ENCODE measurements at places on chromosomes 5 and 9.
A peak's percentile ranks its signal among the peaks of the same experiment; 100 is the strongest.

DNA sequence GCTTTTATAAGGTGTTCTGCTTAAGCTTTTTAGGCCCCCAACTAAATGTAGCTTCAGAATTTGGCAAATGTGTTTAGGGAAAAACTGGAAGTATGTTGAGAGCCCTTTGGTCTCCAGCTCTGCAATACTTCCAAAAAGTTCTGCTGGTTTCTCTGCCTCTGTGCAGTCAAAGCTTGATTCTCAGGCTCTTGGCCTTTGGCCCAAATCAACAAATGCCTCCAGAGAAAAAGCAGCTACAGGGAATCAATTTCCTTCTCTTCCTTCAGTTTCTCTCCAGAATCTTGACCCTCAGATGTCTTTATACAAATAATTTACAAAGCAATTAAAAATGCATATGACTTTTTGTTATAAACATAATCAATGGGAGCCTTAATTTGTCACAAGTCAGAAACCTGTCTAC is 235.7 kb downstream of the COMMD10 start:
- DNase-seq = no peak

DNA sequence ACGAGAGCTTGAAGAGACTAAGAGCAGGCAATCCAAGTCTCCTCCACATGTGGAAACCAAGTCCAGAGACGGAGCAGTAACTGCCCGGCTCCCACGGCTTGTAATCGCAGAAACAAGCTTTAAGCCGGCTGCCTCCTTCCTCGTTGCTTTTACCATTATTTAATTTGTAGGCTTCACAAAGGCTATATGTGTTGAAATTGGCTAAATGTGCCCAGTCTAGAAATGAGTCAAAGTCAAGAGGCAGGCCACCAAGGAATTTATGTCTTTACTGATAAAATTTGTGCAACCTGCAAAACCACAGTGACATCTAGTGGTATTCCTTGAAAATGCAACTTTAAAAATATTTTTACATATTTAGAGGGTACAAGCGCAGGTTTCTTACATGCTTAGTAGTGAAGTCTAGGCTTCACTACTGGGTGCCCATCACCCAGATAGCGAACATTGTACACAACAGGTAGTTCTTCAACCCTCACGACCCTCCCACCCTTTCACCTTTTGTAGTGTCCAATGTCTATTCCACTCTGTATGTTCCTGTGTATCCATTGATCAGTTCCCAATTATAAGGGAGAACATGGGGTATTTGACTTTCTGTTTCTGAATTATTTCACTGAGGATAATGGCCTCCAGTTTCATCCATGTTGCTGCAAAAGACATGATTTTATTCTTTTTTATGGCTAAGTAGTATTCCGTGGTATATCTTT is 33.5 kb upstream of the EBF1 start:
- DNase-seq = peak; percentile 15

- DNase-seq = no peak
These were observed 11.1 kb upstream of the MLANA start for GRCh38 chr9:5879419-5880181.

DNA sequence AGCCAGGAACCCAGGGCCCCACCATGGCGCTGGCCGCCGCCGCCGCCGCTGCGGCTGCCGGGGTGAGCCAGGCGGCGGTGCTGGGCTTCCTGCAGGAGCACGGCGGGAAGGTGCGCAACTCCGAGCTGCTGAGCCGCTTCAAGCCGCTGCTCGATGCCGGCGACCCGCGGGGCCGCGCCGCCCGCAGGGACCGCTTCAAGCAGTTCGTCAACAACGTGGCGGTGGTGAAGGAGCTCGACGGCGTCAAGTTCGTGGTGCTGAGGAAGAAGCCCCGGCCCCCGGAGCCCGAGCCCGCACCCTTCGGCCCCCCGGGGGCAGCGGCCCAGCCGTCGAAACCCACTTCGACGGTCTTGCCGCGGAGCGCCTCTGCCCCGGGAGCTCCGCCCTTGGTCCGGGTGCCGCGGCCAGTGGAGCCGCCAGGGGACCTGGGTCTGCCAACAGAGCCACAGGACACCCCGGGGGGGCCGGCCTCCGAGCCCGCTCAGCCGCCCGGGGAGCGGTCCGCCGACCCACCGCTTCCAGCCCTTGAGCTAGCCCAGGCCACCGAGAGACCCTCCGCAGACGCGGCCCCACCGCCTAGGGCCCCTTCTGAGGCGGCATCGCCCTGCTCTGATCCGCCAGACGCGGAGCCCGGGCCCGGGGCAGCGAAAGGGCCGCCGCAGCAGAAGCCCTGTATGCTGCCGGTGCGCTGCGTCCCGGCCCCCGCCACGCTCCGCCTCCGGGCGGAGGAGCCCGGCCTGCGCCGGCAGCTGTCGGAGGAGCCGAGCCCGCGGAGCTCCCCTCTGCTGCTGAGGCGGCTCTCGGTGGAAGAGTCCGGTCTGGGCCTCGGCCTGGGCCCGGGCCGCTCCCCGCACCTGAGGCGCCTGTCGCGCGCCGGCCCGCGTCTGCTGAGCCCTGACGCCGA is 749 bp downstream of the SOWAHA start:
- DNase-seq = no peak

DNA sequence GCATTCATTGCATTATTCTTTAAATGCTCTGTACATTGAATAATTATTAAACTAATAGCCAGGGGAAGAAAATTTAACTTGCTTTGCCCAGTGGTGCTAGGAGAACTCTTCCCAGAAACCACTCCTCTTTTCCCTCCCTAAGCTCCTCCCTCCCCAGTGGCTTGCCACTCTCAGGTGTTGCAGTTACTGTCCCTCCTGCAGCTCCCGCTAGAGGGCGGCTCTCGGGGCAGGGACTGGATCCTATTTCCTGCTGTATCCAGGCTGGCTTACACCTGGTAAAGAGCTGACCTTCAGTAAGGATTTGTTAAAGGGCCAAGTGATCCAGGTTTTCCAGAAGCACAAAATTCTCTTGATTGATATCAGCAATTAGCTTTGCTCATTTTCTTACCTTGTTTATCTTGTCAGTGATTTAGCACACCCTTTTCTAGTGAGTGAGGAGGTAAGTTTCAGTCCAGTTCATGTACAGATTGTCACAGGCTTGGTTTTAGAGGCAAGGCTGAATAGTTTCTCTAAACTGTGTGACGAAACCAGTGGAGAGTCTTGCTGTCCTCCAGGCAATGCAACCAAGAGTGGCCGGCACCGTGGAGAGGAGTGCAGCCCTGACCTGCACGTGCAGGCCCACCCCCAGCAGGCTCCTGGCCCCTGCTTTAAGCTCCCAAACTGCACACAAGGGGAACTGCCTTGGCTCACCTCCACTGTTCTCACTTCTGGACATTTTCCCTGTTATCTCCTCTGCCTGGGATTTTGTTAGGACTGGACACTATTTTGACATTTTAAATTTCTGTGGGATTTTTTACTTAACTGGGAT is 423.8 kb downstream of the SPOCK1 start:
- peak; percentile 19 for DNase-seq

DNA sequence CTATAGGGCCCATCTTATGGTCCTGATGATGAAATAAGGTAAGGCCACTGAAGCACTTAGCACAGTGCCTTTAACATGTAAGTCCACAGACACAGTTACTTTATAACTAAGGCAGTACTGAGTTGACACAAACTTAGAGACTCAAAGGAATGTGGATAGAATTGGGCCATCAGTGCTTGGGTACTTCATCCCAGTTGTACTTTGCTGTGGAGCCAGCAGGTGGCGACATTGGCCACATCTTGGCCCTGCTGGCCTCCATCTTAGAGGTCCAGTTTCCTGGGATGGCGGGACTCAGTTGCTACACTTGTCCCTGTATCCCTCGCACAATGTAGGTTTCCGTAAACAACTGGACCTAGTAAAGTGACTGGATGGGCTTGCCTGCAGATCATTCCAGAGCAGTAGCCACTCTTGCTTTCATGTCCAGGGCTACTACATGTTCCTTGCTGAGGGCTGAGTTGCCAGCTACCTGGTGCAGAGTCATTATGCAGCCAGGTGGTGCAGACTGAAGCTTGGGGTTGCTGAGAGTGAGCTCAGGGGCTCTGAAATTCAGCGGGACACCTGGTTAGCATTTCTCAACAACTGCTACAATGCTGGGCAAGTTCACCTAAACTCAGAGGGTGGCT is 10.6 kb downstream of the MTAP start:
- no peak for DNase-seq

GRCh38 chr9:133113949-133114885 is 6.8 kb downstream of the RALGDS start:
- DNase-seq = peak; percentile 41

DNA sequence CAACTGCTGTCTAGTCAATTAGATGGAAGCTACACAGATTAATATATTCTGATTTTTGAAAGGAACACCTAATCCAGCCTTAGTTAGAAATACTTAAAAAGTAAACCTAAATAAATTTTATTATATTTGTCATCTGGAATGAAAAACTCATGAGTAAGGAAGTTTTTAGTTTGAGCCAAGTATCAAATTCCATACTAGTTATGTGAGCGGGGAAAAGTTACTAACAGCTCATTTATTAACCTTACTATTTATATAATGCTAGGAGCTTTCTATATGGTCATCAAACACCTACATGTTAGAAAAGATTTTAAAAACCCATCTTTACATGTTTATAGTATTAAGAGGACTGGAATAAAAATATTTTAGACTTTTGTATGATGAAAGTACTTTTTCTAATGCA is 41.6 kb upstream of the POU5F2 start:
- DNase-seq = no peak

DNA sequence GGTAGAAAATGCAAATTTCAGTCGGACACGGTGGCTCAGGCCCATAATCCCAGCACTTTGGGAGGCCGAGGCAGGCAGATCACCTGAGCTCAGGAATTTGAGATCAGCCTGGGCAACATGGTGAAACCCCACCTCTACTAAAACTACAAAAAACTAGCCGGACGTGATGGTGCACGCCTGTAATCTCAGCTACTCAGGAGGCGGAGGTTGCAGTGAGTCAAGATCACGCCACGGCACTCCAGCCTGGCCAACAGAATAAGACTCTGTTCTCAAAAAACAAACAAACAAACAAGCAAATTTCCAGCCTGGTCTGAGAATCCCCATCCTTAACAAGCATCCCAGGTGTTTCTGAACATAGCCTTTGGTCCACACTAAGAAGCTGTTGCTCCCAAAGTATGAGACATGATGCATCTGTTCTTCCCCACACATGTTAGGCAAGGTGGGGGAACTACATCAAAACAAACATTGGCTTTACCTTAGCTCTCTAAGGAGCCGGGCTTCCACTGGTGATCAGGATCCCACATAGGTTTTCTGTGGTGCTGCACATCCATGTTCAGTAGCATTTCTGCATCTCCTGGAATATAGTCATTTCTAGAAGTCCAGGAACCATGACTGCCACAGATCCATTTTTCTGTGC is 92.5 kb upstream of the DMRT1 start:
- no peak for DNase-seq

- no peak for DNase-seq
These were observed 629.8 kb downstream of the EFNA5 start for GRCh38 chr5:107040907-107041306.

DNA sequence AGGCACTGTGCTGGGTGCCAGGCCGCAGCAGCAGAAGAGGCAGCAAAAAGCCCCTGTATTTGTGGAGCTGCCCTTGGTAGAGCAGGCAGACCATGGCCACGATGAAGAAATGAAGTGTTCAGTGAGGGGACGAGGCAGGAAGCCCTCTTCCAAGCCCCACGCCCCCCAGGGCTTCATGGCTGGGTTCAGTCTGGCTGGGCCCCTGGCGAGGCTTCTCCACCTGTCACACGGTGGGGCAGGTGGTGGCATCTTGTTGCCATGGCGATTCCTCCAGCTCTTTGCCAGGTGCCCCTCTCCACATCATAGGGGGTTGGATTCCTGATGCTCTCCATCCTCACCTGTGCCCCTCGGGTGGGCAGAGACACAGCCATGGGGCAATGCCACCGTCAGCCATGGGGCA is 21.5 kb downstream of the ADGRD2 start:
- no peak for DNase-seq

DNA sequence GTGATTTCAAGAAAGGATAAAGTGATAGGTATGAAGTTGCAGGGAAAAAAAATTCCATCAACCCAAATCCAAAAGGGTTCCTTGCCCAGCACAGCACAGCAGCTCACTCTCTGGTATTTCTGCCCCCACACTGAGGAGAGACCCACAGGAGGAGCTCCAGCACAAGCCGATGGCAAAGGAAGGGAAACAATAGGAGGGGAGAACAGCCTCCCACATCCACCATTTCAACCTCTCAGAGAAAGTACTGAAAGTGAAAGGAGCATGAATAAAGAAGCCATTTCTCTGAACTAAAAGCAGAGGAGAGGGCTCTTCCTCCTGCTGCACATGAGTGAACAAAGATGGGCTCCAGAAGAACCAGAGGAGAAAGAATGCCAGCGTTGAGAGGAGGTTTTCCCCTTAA is 54.9 kb upstream of the ZSWIM6 start:
- no peak for DNase-seq

DNA sequence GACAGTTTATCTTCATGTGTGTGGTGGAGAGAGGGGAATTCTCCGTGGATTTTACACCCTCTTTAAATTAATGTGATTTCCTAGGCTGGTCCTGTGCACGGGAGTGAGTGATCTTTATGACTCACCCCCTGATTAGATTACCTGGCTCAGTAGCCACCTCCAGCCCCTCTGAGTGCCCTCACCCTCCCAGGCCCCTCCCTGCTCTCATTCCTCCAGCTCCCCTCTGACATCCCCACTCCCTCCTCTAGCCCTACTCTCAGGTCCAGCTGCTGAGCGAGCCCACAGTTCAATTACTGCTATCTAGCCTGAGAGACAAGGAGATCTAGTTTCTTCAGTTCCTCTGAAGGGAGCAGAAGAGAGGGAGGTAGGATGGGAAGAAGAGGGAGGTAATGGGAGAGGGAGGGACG is 61.8 kb upstream of the ARAP3 start:
- peak; percentile 83 for DNase-seq

GRCh38 chr5:167228134-167228533 is 1063.3 kb upstream of the WWC1 start:
- DNase-seq = no peak

GRCh38 chr9:106075960-106076327 is 381.6 kb downstream of the TMEM38B start:
- DNase-seq = no peak

- no peak for DNase-seq
These were observed 7.1 kb downstream of the ACTL7A start for GRCh38 chr9:108869092-108869725.

- no peak for DNase-seq
These were observed 1492.7 kb downstream of the MAT2B start for GRCh38 chr5:164998142-164998541.

- DNase-seq = no peak
These were observed 341.1 kb downstream of the ZSWIM6 start for GRCh38 chr5:61673007-61673735.

- no peak for DNase-seq
These were observed 167.6 kb upstream of the FSTL4 start for GRCh38 chr5:133779828-133780475.

GRCh38 chr9:22169727-22170503 is 160.8 kb upstream of the CDKN2B start:
- no peak for DNase-seq

GRCh38 chr9:69546265-69546664 is 125.9 kb downstream of the APBA1 start:
- peak; percentile 18 for DNase-seq

All from NCI-H1436 treated with DMSO at 0.1 percent for 48 hours (cell line).